NCI-H1417 treated with DMSO at 0.1 percent for 48 hours (cell line): ENCODE measurements at places on chromosomes 7 and 10.

- no peak for DNase-seq
Observed at GRCh38 chr10:63346015-63346441, 119.7 kb downstream of the JMJD1C start.

DNA sequence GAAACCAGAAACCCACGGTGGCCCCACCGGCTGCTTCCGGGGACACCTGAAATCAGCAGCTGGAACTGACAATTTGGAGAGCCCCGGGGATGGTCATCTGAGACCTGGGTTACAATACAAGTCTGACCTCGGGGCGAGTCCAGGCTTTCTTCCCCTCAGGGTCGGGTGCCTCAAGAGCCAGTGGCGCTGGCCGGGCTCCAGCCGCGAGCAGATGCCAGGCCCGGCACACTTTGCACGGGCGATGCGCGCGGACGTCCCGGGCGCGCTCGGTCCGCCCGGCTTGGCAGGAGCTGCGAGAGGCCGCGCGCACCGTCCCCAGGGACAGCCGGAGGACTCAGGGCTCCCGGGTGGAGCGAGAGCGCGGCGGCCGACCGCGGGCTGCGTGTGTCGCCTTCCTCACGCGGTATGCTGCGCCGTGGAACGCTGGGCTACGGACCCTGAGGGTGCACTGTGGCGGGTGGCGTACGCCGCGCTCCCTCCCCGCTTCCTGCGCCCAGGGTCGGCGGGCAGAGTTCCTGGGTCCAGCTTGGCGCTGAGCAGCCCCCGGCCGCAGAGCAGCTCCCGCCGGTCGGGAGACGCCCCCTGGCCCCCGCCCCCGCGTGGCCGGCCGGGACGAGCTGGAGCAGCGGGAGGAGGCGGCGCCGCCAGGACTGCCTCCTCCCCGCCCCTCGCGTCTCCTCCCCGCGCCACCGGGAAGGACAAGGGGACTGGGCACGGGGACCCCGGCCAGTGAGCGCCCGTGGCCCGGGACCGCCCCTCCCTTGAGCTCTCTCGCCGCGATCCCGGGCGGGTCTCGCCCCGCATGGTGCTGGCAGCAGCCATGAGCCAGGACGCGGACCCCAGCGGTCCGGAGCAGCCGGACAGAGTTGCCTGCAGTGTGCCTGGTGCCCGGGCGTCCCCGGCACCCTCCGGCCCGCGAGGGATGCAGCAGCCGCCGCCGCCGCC lies at the start of gene RBM20:
TSS of gene RBM20 (plus strand) at position 684 of the 945 bp plus-strand sequence. CDS start at position 803, 119 bp downstream.
- DNase-seq: no peak

DNA sequence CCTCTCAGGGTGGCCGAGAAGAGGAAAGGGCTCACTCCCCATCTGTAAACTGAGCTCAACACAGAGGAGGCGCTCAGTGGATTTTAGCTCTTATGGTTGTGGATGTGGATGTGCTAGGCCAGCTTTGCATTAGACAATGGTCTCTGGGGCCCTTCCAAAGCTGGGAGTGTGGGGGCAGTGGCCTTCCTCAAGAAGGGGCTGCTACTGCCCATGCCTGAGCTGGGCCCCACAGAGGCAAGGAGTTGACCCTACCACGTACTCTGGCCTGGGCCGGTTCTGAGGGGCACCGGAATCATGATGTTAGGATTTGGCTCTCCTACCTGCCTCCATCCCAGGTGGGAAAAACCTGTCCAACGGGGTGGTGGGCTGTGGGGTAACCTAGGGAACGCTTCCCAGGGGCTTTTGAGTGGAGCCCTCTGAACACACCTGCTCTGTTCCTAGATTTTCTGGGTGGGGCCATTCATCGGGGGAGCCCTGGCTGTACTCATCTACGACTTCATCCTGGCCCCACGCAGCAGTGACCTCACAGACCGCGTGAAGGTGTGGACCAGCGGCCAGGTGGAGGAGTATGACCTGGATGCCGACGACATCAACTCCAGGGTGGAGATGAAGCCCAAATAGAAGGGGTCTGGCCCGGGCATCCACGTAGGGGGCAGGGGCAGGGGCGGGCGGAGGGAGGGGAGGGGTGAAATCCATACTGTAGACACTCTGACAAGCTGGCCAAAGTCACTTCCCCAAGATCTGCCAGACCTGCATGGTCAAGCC lies 11.5 kb downstream of the AQP1 start:
- DNase-seq: no peak

DNA sequence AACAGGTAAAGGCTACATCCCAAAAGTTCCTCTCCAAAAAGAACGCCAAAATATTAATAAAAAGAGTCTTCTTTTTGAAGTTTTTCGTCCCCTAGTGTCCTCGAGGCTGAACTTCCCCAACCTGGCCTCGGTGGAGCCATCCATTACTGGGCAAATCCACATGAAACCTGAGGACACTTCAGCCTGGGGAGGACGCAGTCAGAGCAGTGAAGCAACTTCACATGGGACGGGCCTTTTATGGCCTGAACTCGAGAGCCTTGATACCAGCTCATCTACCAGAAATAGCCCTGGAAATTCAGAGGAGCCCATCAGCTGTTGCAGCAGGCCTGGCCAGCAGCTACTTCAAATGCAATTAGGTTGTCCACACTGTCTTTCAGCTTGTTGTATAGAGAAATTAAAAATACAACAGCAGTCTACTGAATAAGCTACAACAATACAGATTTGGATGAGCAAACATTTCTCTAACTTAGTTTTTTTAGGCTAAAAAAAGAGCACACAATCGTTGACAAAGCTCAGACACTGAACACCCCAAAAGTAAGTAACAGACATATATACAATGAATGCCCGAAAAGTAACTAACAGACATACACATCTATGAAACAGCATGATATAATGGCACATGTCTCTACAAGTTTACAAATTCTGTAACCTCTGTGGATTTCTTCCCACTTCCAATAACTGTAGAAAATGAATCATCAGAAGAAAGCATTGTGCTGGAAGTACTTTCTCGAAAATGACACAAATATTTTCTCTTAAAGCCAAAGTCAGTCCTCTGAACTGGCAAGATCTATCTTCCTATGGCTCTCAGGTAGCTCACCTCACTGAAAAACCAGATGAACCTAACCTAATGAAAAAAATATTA lies at the start of gene SVIL:
TSS of gene SVIL (minus strand) at position 208 of the 862 bp plus-strand sequence. CDS start 79,913 bp downstream, outside the sequence.
- DNase-seq: no peak

GRCh38 chr7:78215199-78215598 lies 416.6 kb downstream of the PHTF2 start:
- no peak for DNase-seq

GRCh38 chr7:157900011-157900410 lies 563.2 kb downstream of the DNAJB6 start:
- DNase-seq: no peak

GRCh38 chr10:28367929-28368484 lies 65.1 kb upstream of the MPP7 start:
- no peak for DNase-seq

GRCh38 chr10:30849231-30850035 lies 182.2 kb downstream of the ZNF438 start:
- DNase-seq: no peak

DNA sequence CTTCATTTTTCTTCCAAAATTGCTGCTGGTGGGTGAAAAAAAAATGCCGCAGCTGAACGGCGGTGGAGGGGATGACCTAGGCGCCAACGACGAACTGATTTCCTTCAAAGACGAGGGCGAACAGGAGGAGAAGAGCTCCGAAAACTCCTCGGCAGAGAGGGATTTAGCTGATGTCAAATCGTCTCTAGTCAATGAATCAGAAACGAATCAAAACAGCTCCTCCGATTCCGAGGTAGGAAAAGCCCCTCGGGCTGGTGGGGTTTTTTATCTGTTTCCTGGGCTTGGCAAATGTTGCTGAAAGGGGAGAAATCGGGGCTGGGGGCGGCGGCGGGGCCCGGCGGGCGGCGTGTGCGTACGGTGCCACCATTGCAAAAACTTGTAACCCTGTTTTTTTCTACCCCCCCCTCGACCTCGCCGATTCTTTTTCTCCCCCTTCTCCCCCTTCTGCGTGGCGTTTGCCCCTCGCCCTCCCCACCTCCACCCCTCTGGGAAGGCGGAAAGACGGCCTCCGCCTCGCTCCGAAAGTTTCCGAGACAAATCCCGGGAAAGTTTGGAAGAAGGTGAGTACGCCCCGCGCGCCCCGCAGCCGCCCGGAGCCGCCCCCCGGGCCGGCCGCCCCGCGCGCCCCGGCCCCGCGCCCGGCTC lies 789 bp downstream of the TCF7L2 start:
- no peak for DNase-seq

DNA sequence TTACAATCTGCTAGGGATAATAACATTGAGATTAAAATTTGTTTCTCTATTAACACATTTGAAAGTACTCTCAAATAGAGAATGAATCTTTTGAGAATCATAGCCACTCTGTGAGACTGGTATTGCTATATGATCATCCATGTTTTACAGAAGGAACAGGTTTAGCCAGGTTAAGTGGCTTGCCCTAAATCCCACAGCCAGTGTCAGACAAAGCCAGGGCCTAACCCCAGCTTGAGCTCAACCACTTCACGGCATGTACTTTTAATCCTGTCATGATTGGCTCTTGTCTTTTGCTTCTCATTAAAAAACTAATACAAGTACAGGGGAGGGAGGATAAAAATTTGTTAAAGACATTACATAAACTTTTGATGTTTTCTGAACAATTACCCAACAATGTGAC lies 3.8 kb upstream of the ZNRF2 start:
- no peak for DNase-seq

DNA sequence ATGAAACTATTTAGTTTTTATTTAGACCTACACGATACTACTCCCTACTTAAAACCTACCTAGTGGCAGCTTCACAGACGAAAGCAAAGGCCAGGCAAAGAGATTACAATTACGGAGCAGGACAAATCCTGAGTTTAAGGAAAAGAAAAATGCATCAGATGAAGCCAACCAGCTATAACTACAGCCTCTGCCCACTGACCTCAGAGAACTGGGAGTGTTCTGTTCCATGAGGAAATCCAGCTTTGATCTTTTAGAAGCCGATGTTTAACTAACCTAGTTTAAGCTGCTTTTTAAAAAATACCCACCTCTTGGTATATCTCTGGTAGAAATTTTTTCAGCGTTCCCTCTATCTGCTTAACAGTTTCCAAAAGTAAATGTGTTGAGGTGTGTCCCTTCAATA lies 3.0 kb upstream of the UPF2 start:
- DNase-seq: no peak

DNA sequence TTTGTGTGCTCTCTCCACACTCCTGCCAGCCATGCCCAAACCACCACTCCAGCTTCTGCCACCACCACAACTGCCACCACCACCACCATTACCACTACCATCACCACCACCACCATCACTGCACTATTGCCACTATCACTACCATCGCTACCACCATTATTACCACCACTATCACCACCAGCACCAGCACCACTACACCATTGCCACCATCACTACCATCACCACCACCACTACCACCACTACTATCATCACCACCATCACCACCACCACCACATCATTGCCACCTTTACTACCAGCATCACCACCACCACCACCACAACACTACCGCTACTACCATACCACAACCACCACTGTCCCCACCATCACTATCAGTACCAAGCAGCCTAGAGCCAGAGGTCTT lies 26.0 kb upstream of the ZNF800 start:
- DNase-seq: no peak

GRCh38 chr7:50728184-50728583 lies 54.5 kb downstream of the GRB10 start:
- no peak for DNase-seq

DNA sequence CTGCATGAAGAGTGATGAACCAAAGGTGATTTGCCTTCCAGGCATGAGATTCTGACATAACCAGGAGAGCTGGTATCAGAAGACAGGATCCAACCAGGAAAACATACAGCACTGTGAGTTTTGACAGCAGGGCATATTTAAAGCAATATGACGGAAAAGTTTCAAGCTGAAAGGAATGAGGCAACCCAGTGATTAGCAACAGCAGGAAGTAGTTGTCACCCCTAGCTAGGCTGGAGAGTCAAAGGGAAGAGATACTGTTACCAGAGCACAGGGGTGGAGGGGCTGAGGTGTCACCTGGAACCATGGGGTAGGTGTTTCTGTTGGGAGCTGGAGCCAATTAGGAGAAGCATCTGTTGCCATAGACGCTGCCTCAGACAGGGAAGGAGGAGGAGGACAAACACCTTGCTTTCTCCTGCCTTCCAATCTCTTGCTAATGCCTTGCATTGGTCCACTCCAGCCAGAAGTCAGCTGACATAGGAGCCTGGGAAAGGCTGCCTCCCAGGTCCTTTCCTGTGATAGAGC lies 125.4 kb upstream of the SORCS3 start:
- peak; percentile 22 for DNase-seq

DNA sequence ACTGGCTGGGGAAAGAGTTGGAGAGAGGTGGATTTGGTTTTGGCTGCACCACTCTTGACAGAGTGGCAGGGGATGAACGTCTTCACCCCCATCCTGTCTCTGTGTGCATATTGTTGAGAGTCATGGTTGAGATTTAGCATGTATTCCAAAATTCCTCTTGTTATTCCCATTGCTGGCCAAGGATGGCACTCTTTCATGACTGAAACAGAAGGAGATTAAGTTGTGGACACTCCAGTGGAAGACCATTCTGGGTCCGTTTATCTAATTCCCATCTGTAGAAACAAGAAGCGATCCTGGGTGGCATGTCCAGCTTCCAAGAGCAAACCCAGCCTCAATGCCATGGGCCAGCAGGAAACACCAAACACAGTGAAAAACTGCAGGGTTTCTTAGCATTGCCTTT lies 469.0 kb upstream of the IGFBP3 start:
- no peak for DNase-seq

DNA sequence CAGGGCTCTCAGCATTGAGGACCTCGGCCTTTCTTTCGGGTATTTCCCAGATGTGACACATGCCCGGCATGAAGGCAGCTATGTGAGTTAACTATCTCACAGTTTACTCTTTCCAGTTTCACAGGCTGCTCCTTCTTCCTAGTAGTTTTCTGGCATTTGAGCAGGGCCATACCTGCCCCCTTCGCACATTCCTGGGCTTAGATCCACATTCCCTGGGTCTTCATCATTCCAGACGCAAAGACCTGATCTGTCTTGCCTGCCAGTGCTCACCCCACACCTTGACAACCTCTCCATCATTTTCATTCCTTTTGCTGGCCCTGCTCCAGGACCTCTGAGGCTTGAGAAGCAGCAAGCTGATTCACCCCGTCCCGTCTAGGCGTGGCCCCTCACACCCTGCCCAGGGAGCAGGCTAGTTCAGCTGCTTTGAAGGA lies 227.5 kb downstream of the WDR11 start:
- no peak for DNase-seq

DNA sequence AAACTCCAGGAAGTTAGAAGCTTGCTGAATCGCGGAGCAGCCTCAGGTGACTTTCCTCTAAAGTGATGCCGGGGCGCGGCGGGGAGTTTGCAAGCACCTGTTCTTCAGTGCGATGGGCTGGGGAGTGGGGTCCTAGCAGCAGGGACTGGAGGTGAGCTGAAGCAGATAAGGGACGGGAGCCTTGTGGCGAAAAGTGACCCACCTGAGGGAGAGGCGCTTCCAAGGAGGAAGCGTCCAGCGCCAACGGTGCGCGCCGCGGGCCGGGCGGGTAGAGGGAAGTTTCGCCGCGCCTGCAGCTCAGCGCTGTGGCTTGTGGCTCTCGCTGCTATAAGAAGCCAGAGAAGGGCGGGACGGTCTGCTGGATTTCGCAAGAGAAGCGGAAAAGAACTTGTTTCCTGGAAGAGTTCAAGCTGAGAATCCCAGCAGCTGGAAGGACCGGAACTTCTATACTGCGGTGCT lies at the start of gene STEAP4:
TSS of gene STEAP4 (minus strand) at position 305 of the 459 bp plus-strand sequence. CDS start 22,625 bp downstream, outside the sequence.
- DNase-seq: no peak
